Fibroblast of skin of abdomen (primary cell): ENCODE measurements at places on chromosomes 16 and 17.
A peak's percentile ranks its signal among the peaks of the same experiment; 100 is the strongest.

- no peak for DNase-seq
Observed at GRCh38 chr17:44910231-44911106, 4.8 kb downstream of the GFAP start.

- no peak for DNase-seq
Observed at GRCh38 chr17:71402007-71402406, 718.8 kb upstream of the SOX9 start.

GRCh38 chr16:73037331-73037745 lies 10.6 kb downstream of the ZFHX3 start:
- DNase-seq: no peak

DNA sequence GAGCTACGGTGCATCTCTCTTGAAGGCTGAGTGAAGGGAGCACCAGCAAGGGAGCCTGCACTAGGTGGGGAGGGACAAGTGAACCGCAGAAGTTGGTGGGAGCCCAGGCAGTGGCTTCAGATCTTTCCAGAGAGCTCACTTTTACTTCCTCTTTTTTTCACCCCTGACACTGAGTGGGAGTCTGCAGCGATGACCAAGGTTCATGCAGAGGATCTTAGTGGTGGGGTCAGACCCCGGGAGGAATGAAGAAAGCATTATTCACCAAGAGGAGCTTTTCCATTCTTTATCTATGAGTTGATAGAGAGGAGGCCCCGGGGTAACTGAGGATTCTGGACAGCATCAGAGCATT lies 3.0 kb upstream of the CCL2 start:
- DNase-seq: no peak

DNA sequence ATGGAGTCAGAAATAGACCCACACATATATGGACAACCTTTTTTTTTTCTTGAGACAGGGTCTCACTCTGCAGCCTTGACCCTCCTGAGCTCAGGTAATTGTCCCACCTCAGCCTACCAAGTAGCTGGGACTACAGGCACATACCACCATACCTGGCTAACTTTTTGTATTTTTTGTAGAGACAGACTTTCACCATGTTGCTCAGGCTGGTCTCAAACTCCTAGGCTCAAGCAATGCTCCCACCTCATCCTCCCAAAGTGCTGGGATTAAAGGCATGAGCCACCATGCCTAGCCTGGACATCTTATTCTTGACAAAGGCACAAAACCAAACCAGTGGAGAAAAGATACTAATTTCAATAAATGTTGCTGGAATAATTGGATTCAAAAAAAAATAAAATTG lies 14.7 kb upstream of the NACA2 start:
- DNase-seq: no peak

DNA sequence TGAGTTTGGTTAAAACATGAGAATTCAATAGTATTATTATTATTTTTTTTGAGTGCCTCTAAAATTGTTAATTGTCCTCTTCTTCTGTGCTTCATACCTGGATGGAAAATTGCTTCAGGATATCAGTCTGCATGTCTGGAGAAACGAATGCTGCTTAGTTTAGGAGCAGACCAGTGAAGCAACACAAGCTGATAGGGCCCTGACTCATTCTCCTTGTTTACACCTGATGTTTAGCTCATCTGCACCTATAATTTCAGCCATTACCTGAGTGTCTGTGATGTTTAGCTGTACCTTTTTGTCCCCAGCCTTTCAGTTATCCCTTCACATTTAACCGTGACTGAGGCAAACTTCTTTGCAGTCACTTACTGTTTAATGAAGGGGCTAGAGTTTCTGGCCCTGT lies 14.8 kb downstream of the SNTB2 start:
- DNase-seq: no peak

- no peak for DNase-seq
Observed at GRCh38 chr17:49487183-49487582, 7.9 kb upstream of the NGFR start.

- no peak for DNase-seq
Observed at GRCh38 chr16:86983621-86984020, 333.6 kb downstream of the C16orf95 start.

DNA sequence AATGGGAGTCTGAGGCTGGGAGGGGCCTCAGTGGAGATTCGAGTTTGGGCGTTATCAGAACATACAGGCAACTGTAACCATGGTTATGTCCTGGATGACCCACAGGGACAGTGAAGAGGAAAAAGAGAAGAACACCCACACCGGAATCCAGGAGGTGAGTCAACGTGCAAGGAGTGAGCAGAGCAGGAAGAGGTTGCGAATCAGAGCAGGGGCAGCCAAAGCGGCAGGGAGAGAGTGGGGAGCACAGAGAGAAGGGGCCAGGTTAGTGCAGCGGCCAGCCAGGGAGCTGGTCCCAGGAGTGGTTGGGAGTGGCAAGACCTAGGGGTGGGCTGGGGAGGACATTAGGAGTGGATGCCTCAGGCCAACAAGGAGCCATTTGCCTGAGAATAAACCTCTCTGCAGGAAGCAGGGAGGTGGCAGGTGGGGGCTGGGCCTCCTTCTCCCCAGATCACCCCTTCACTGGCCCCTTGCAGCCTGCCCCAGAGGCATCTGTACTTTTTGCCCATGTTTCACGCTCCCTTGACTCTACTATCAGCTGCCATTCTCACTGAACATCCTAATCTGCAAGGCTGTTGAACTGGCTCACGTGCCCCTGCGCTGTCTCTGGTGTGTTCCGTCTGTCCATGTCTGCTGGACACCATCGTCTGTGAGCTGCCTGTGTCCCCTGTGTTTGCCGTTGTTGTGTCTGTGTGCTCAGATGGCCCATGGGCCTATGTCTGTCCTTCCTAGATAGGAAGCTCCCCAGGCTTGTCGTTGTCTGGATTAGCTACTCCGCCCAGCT lies 5.1 kb downstream of the KRT13 start:
- DNase-seq: peak; percentile 57

- DNase-seq: peak; percentile 80
Observed at GRCh38 chr17:76397687-76398522, 13.5 kb downstream of the SPHK1 start.
